ENCODE measurements at places on chromosomes 2 and 18. TPM values are rescaled to one million over a fixed set of nuclear protein-coding genes. Genes with fewer than 3 reads are reported as not detected.

The MARS2 gene
- 9.5 TPM for total RNA-seq

The UGT1A5 gene
- total RNA-seq = 3.7 TPM

The NT5DC4 gene
- not detected for total RNA-seq

The BMP10 gene
- not detected for total RNA-seq

The SLC66A3 gene
- total RNA-seq = 10.7 TPM

The BCL2 gene
- 19.3 TPM for total RNA-seq

All from left colon (tissue), 2 donors.